EH (cell line): ENCODE measurements at places on chromosomes 2 and 18.

DNA sequence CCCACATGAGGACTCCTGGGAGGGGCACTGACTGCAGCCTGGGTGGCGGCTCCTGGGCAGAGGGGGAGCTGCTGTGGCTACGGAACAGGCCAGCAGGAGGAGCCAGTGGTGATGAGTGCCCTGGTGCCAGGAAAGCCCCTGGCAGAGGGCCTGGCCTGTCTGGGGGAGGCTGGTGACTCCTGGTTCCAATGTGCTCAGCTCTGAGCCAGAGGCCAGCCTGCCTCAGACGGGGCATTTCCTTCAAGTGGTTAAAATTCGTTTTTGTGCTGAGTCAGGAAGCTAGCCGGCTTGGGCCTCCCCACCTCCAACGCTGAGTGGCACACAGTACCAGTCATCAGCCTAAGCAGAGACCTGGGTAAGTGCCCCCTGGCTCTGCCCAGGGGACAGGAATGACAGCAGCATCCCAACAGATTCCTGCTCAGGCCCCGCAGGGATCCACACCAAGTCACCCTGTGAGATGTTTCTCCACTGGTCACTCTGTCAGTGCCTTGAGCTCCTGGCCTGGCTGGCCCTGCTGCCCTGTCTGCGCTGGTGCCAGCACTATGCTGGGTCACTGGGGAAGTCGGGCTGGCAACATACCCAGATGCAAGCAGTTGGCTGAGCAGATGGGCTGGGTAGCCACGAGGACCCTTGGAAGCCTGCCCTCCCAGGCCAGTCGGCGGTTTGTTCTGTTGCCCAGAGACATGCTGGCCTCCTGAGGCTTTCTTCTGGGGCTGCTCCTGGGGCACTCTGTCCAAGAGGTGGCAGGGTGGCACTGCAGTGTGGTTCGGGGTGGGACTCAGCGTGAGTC, 7.1 kb upstream of the KLF11 start:
- DNase-seq: peak; percentile 66

- no peak for DNase-seq
These were observed 93.5 kb upstream of the OTOS start for GRCh38 chr2:240233885-240234502.

DNA sequence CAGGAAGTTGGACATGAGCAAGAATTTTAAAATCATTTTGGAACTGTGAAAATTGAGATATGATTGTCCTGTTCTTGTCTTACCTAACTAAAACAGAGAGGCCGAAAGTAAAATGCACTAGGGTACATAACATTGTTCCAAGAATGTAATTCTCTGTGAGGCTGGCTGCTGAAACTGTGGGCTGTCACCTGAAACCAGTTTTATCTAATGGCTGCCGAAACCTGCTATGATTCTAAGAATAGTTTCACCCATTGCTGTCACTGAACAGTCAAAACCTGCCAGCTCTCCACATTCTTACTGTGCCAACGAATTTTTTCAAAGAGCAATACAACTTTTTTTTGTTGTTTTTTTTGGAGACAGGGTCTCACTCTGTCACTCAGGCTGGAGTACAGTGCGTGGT, 119.3 kb upstream of the ZSWIM2 start:
- DNase-seq: no peak

- peak; percentile 65 for DNase-seq
These were observed 36.7 kb downstream of the TMEM37 start for GRCh38 chr2:119468154-119468955.

GRCh38 chr18:48116873-48117630, 186.6 kb upstream of the SMAD2 start:
- DNase-seq: no peak
